ENCODE measurements at places on chromosomes 2 and 18.

- DNase-seq: no peak
Measured at GRCh38 chr18:61894751-61895524, 2.1 kb upstream of the RNF152 start.

GRCh38 chr2:121947674-121948073 lies 192.2 kb downstream of the TSN start:
- no peak for DNase-seq

DNA sequence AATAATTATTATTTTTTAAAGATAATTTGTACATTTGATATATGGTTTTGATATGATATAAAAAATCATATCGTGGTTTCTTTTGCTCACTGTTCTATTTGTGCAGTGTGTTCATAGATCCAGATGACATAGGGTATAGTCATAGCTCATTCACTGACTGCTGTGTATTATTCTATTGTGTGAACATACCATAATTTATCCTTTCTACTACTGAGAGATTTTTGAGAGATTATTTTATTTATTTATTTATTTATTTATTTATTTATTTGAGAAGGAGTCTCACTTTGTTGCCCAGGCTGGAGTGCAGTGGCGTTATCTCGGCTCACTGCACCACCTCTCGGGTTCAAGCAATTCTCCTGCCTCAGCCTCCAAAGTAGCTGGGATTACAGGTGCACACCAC lies 39.0 kb downstream of the FER1L5 start:
- no peak for DNase-seq

DNA sequence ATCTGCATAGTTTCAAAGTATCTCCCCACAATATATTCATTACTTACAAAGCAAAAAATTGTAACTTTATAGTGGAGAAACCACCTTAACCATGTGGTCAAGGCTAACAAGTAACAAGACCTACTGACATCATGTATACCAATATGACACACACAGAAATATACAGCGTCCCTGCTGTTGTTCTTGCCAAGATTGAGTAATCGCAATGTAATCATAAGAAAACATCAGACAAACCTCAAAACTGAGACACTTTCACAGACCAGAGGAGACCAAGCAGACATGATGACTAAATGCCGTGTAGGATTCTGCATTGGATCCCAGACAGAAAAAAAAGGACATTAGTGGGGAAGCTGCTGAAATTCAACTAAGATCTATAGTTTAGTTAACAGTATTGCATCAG lies 123.0 kb downstream of the ACAA2 start:
- no peak for DNase-seq

- no peak for DNase-seq
Measured at GRCh38 chr2:224343226-224343625, 58.7 kb downstream of the FAM124B start.

DNA sequence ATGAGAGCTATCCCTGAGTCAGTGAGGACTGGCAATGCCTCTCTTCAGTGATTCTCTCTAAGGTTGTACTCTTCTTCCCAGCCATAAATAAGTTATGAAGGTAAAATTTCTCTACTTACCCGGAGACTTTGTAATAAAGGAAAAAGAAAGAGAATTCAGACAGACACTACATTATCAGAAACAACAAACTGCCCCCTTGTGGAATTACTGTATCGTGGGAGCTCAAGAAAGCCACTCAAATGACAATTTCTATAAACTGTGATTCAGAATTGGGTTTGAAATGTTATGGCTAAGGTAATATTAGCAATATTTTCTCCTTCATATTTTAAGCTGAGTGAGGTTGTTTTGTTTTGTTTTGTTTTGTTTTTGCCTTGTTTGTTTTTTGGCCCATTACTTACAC lies 155.8 kb upstream of the TANK start:
- no peak for DNase-seq

DNA sequence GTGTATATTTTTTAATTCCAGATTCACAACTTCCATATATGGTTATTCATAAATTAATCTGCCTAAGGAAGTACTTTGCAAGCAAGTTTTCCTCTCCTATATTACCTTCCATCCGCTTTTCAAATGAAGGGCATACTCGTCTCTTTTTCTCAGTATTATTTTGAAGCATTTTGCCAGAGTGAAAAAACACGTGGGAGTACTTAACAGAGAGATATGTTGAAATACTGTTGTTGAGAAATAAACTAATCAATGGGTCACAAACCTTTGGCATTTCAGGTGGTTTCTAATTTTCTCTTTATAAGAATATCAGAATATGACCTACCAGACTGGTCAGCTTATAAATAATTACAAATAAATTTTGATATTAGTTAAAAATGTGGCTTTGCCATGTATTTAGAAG lies 67.6 kb downstream of the CCDC102B start:
- DNase-seq: no peak

All from NK-92 treated with Interleukin-12 subunit alpha and Interleukin-12 subunit beta, amount 100 ng/mL, for 24 hours (cell line).